ENCODE measurements at places on chromosomes 6 and 20. TPM values are rescaled to one million over a fixed set of nuclear protein-coding genes. Genes with fewer than 3 reads are reported as not detected.

PLN gene
- total RNA-seq: 0.11 TPM

STMND1 gene
- not detected for total RNA-seq

KCNK5 gene
- total RNA-seq: under 0.01 TPM

TSPO2 gene
- total RNA-seq: not detected

ACAT2 gene
- total RNA-seq: 145 TPM

NMBR gene
- 0.11 TPM for total RNA-seq

CDSN gene
- total RNA-seq: not detected

CD83 gene
- total RNA-seq: 1.2 TPM

SAMD5 gene
- total RNA-seq: 0.44 TPM

POLH gene
- total RNA-seq: 22.9 TPM

ETV7 gene
- 0.22 TPM for total RNA-seq

CCDC170 gene
- 1.6 TPM for total RNA-seq

PBOV1 gene
- total RNA-seq: not detected

CTCFL gene
- total RNA-seq: not detected

CRISP3 gene
- total RNA-seq: not detected

GNMT gene
- 0.25 TPM for total RNA-seq

STXBP5 gene
- total RNA-seq: 110 TPM

FAXC gene
- total RNA-seq: 1.2 TPM

TLDC2 gene
- not detected for total RNA-seq

SSTR4 gene
- total RNA-seq: not detected

SLC22A7 gene
- total RNA-seq: not detected

LPA gene
- not detected for total RNA-seq

NCOA3 gene
- total RNA-seq: 24.8 TPM

RBM24 gene
- total RNA-seq: 7.0 TPM

GTSF1L gene
- not detected for total RNA-seq

CRIP3 gene
- total RNA-seq: not detected

BNIP5 gene
- total RNA-seq: not detected

SALL4 gene
- 0.25 TPM for total RNA-seq

KIF6 gene
- 0.33 TPM for total RNA-seq

MTFR2 gene
- total RNA-seq: 8.1 TPM

NT5E gene
- total RNA-seq: 527 TPM

HLA-DPA1 gene
- 4.0 TPM for total RNA-seq

ARMC2 gene
- total RNA-seq: 1.7 TPM

KCNK15 gene
- total RNA-seq: 1.6 TPM

IL20RA gene
- total RNA-seq: 0.50 TPM

SLA2 gene
- not detected for total RNA-seq

ACTR5 gene
- total RNA-seq: 7.6 TPM

THBS2 gene
- 425 TPM for total RNA-seq

BPIFB2 gene
- not detected for total RNA-seq

ID4 gene
- 15.8 TPM for total RNA-seq

OLIG3 gene
- total RNA-seq: not detected

SNAP25 gene
- total RNA-seq: 0.44 TPM

RPS21 gene
- 759 TPM for total RNA-seq

BPIFB4 gene
- not detected for total RNA-seq

MAP7 gene
- 1.4 TPM for total RNA-seq

RAET1L gene
- total RNA-seq: not detected

SLC16A10 gene
- total RNA-seq: 0.33 TPM

SASH1 gene
- 26.1 TPM for total RNA-seq

RAB5IF gene
- 65.6 TPM for total RNA-seq

TSBP1 gene
- total RNA-seq: not detected
